H9 (cell line): ENCODE measurements at places on chromosomes 16 and 17. TPM values are rescaled to one million over a fixed set of nuclear protein-coding genes. Genes with fewer than 3 reads are reported as not detected.
A peak's percentile ranks its signal among the peaks of the same experiment; 100 is the strongest.

GRCh38 chr17:75689441-75689873, 22.3 kb downstream of the SAP30BP start:
- no peak overlapping the region for H3K4me3 ChIP-seq
- no peaks in the 10 kb centered on the region for H3K27me3 ChIP-seq
- DNase-seq = no peak
- no peaks in the 10 kb centered on the region for H3K4me1 ChIP-seq
- peaks cover 12% of the 10 kb centered on the region for H3K36me3 ChIP-seq
- H3K27ac ChIP-seq = no peak overlapping the region

- no peak overlapping the region for H3K4me3 ChIP-seq
- H3K27me3 ChIP-seq = no peaks in the 10 kb centered on the region; the same call in 1 of the 2 replicates
- peaks cover 2% of the 10 kb centered on the region; the same call in 1 of the 3 replicates for H3K36me3 ChIP-seq
- H3K4me1 ChIP-seq = peaks cover 10% of the 10 kb centered on the region
- no peak overlapping the region for H3K27ac ChIP-seq
Measured at GRCh38 chr17:46158323-46159296, 34.6 kb downstream of the KANSL1 start.

Gene KRT9
- not detected in 2 replicates for total RNA-seq

DNA sequence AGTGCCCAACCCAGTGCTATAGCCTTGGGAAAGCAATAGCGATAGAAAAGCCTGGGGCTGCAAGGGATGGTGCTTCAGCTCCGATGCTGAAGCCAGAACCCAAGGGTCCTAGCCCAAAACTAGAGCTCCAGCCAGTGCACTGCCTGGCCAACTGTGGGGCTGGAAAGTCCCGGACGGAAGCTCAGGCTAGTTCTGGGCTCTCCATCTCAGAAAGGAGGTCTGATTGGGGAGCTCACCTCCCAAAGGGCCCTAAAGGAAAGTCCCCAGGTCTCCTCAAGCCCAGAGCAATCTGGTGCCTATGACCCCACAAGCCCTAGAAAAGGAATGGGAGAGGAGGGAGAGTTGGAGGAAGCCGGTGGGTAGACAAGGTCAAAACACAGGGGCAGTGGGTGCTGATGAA, 2.0 kb upstream of the ABCC3 start:
- H3K27me3 ChIP-seq = peaks cover 23% of the 10 kb centered on the region; the same call in 1 of the 2 replicates
- H3K4me3 ChIP-seq = no peak overlapping the region
- H3K36me3 ChIP-seq = no peaks in the 10 kb centered on the region
- no peak overlapping the region for H3K27ac ChIP-seq

- DNase-seq = peak; percentile 53
- no peaks in the 10 kb centered on the region; the same call in 2 of the 3 replicates for H3K36me3 ChIP-seq
- no peaks in the 10 kb centered on the region; the same call in 1 of the 2 replicates for H3K4me1 ChIP-seq
- H3K27me3 ChIP-seq = no peaks in the 10 kb centered on the region
- H3K27ac ChIP-seq = no peak overlapping the region
Measured at GRCh38 chr17:57762452-57763395, 17.6 kb upstream of the CCDC182 start.

Gene FOXL1
- 0.09 and 0.18 TPM in 2 replicates for total RNA-seq

DNA sequence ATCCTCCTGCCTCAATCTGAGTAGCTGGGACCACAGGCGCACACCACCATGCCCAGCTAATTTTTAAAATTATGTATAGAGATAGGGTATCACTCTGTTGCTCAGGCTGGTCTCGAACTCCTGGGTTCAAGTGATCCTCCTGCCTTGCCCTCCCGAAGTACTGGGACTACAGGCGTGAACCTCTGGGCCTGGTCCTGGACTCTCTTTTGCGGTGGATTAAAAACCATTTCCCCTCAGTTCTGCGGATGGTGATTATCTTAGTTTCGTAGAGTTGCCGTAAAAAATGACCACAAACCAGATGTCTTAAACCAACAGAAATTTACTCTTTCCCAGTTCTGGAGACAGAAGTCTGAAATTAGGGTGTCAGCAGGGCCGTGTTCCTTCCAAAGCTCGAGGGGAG, 28.8 kb downstream of the MGAT5B start:
- H3K36me3 ChIP-seq = peaks cover 20% of the 10 kb centered on the region
- no peaks in the 10 kb centered on the region for H3K4me1 ChIP-seq
- H3K4me3 ChIP-seq = no peak overlapping the region

Gene ADAMTS18
- 0.07 and 0.09 TPM in 2 replicates for total RNA-seq

GRCh38 chr16:476039-476438, 50.6 kb downstream of the RAB11FIP3 start:
- H3K36me3 ChIP-seq = no peaks in the 10 kb centered on the region; the same call in 2 of the 3 replicates
- DNase-seq = no peak
- H3K4me1 ChIP-seq = no peaks in the 10 kb centered on the region; the same call in 1 of the 2 replicates

GRCh38 chr17:81909966-81910839, 996 bp downstream of the PCYT2 start:
- H3K4me1 ChIP-seq = no peaks in the 10 kb centered on the region
- peak overlapping the region; percentile 79 for H3K4me3 ChIP-seq
- H3K36me3 ChIP-seq = peaks cover 15% of the 10 kb centered on the region; the same call in 2 of the 3 replicates
- no peak for DNase-seq

GRCh38 chr16:11087691-11088073, 143.3 kb downstream of the CLEC16A start:
- H3K4me1 ChIP-seq = no peaks in the 10 kb centered on the region; the same call in 1 of the 2 replicates
- H3K27ac ChIP-seq = no peak overlapping the region
- H3K27me3 ChIP-seq = no peaks in the 10 kb centered on the region
- H3K4me3 ChIP-seq = no peak overlapping the region

Gene SCGB1C2
- total RNA-seq = not detected in 2 replicates
